NCI-H1092 treated with DMSO at 0.1 percent for 48 hours (cell line): ENCODE measurements at places on chromosomes 3 and 15.

DNA sequence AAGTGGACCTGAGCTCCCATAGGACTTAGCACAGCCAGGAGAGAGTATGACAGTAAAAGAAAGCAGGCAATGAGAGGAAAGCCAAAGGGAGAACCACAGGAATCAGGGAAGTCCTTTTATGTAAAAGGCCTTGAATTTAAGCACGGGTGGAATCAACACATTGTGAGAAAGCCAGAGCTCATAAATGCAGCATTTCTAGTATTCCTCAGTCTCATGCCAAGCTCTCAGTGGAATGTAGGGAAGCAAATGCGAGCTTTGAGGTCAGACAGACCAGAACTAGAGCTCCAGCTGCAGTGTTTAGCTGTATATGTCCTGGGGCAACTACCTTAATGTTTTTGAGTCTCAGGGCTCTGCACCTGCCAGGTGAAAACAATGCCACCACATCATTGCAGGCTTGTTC lies 132.1 kb upstream of the TRIM42 start:
- no peak for DNase-seq

GRCh38 chr15:38602910-38603670 lies 38.5 kb upstream of the RASGRP1 start:
- no peak for DNase-seq

GRCh38 chr3:11545186-11545851 lies 98.4 kb downstream of the VGLL4 start:
- DNase-seq = no peak

- DNase-seq = no peak
These were observed 38.8 kb upstream of the ANKRD34C start for GRCh38 chr15:79243723-79244122.

- DNase-seq = no peak
These were observed 82.0 kb downstream of the POLQ start for GRCh38 chr3:121463745-121464144.

GRCh38 chr3:161314836-161315395 lies 56.4 kb downstream of the SPTSSB start:
- DNase-seq = no peak

GRCh38 chr15:69693059-69693458 lies 240.4 kb downstream of the RPLP1 start:
- no peak for DNase-seq

GRCh38 chr3:53354945-53355498 lies 7.7 kb upstream of the DCP1A start:
- DNase-seq = no peak

DNA sequence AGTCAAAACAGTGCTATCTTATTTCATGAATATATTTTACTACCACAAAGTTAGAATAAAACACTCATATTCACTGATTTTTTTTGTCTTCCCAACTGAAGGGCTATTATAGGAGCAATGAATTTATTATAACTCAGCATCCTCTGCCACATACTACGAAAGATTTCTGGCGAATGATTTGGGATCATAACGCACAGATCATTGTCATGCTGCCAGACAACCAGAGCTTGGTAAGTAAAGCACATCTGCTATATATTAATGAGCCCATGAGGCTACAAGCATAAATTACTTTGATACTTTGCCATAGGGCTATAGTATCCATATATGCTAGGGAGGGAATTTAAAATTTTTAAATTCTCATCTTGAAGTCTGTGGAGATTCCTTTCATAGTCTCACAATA lies 95.9 kb downstream of the FEZF2 start:
- DNase-seq = no peak
